ENCODE measurements at places on chromosomes 11 and 22. TPM values are rescaled to one million over a fixed set of nuclear protein-coding genes. Genes with fewer than 3 reads are reported as not detected.

The MEI1 gene
- total RNA-seq = 0.08 TPM

GRCh38 chr22:30422481-30423300 lies 2.9 kb upstream of the MTFP1 start:
- H3K27ac ChIP-seq = peak overlapping the region; percentile 90
- peak; percentile 93 for DNase-seq
- H3K36me3 ChIP-seq = peaks cover 32% of the 10 kb centered on the region
- H3K4me1 ChIP-seq = peaks cover 67% of the 10 kb centered on the region

DNA sequence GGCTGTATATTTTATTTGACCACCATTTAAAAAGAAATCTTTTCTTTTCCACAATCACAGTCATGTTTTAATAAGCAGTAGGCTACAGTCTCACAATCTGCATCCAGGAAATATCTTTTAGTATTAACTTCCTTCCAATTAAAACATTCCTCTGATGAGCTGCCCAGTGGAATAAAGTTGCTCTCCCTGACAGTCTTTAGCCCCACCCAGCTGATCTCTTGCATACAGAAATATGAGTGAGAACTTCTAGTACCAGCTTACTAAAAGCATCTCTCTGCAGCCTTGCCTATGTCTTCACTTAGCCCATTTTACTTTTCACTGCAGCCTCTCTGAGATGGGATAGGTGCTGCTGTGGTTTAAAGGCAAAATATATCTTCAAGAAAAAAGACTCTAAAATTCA lies 143.4 kb upstream of the ANO3 start:
- no peaks in the 10 kb centered on the region for H3K4me1 ChIP-seq
- H3K36me3 ChIP-seq = no peaks in the 10 kb centered on the region
- H3K27me3 ChIP-seq = no peaks in the 10 kb centered on the region
- H3K4me3 ChIP-seq = no peak overlapping the region
- no peak overlapping the region for H3K27ac ChIP-seq

GRCh38 chr11:4926608-4927007 lies 2.5 kb upstream of the OR51G1 start:
- DNase-seq = no peak
- H3K27ac ChIP-seq = no peak overlapping the region
- H3K36me3 ChIP-seq = no peaks in the 10 kb centered on the region
- no peak overlapping the region for H3K4me3 ChIP-seq

- H3K36me3 ChIP-seq = no peaks in the 10 kb centered on the region
- no peak overlapping the region for H3K27ac ChIP-seq
- no peak for DNase-seq
- no peaks in the 10 kb centered on the region for H3K27me3 ChIP-seq
- no peak overlapping the region for H3K4me3 ChIP-seq
Measured at GRCh38 chr22:24989541-24989951, 37.0 kb downstream of the KIAA1671 start.

- H3K27ac ChIP-seq = peak overlapping the region; percentile 68
- H3K36me3 ChIP-seq = no peaks in the 10 kb centered on the region
- H3K4me1 ChIP-seq = peaks cover 24% of the 10 kb centered on the region
- DNase-seq = peak; percentile 62
- H3K27me3 ChIP-seq = no peaks in the 10 kb centered on the region
Measured at GRCh38 chr11:126318574-126319373, 14.9 kb downstream of the DCPS start.

The CRYBA4 gene
- total RNA-seq = not detected

DNA sequence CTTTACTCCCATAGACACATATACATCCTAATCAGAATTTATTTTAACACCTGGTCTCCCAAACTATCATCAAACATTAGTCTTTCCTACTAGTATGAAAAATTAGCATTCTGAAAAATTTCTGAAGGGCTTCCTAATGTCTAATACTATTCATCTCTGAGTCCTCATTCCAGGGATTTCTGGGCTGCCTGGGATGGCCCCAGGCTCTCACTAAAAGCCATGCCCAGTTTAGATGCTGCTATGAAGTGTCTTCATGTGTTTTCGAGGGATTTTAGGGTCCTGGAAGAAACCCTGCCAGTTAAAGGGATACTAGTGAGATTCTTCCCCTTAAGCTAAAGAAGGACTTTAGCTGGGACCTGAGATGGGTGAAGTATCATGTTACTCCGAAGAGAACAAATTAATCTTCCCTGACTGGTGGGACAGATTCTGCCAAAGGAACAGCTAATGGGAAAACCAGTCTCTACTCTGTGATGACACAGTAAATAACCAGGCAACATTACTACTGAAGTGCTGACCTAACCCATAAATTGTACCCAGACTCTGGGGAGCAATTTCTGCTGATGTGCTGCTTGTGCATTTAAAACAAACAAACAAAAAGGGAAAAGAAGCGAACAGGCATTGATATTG lies 342.6 kb downstream of the SOX6 start:
- no peak overlapping the region for H3K4me3 ChIP-seq
- DNase-seq = no peak
- H3K27ac ChIP-seq = no peak overlapping the region
- H3K36me3 ChIP-seq = no peaks in the 10 kb centered on the region
- 0 out of 2 replicates have a peak, but pooled peaks cover 4% of the 10 kb centered on the region for H3K4me1 ChIP-seq

The LRRC56 gene
- not detected for total RNA-seq

DNA sequence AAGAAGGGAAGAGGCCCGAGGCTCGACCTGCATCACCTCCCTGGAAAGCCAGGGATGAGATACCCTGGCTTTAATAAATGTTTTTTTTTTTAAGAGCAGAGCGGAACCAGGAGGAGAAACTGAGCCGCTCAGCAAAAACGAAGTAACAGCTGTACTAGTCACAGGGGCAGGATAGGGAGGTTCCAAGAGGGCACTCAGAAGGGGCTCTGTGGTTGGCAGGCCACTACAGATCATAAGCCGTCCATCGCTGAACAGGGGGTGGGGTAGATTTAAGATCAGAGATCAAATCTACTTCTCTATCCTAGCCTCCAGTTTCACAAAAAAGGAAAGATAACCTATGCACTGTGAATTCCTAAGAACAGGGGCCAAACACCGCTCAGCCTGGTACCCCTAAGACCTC lies 625 bp downstream of the EIF3D start:
- H3K4me1 ChIP-seq = peaks cover 12% of the 10 kb centered on the region
- H3K4me3 ChIP-seq = peak overlapping the region; percentile 84
- H3K27me3 ChIP-seq = no peaks in the 10 kb centered on the region

DNA sequence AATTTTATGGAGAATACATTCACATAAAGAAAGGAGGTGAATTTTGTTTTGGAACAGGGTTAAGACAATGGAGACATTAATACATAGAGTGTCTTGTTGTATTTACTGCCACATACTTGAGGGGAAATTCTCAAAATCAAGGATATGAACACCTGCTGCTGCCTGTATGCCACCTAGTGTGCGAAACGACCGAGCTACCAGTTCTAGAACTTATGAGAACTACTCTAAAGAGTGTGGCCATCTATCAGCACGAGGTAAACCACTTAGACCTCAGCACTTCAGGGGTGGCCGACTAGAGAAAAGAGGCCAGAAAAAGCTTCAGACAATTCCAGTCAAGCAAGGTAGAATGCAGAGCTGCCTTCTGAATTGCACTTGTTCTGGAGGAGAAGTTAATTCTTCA lies 1.5 kb upstream of the AGBL2 start:
- DNase-seq = no peak
- H3K4me3 ChIP-seq = no peak overlapping the region
- H3K4me1 ChIP-seq = peaks cover 14% of the 10 kb centered on the region
- peaks cover 62% of the 10 kb centered on the region for H3K36me3 ChIP-seq
- no peak overlapping the region for H3K27ac ChIP-seq
- H3K27me3 ChIP-seq = no peaks in the 10 kb centered on the region

The OR52A1 gene
- under 0.01 TPM for total RNA-seq

- H3K36me3 ChIP-seq = no peaks in the 10 kb centered on the region
- no peak for DNase-seq
- H3K27ac ChIP-seq = no peak overlapping the region
Measured at GRCh38 chr11:120632579-120632978, 121.0 kb downstream of the GRIK4 start.

The PYGM gene
- not detected for total RNA-seq

- no peak overlapping the region for H3K4me3 ChIP-seq
- H3K36me3 ChIP-seq = no peaks in the 10 kb centered on the region
- no peak for DNase-seq
- H3K27ac ChIP-seq = no peak overlapping the region
- H3K27me3 ChIP-seq = no peaks in the 10 kb centered on the region
Measured at GRCh38 chr11:46251954-46252353, 25.5 kb upstream of the CREB3L1 start.

GRCh38 chr11:57425565-57426438 lies 1.1 kb downstream of the SLC43A3 start:
- H3K27me3 ChIP-seq = no peaks in the 10 kb centered on the region
- peaks cover 43% of the 10 kb centered on the region for H3K4me1 ChIP-seq
- H3K27ac ChIP-seq = no peak overlapping the region
- no peak for DNase-seq
- peaks cover 27% of the 10 kb centered on the region for H3K36me3 ChIP-seq

The CARD18 gene
- not detected for total RNA-seq

GRCh38 chr11:73759610-73760134 lies 1.2 kb downstream of the RAB6A start:
- 0 out of 2 replicates have a peak overlapping the region, but pooled peaks have one; percentile 17 for H3K27ac ChIP-seq
- peaks cover 13% of the 10 kb centered on the region for H3K4me1 ChIP-seq
- no peaks in the 10 kb centered on the region for H3K27me3 ChIP-seq
- DNase-seq = no peak
- no peaks in the 10 kb centered on the region for H3K36me3 ChIP-seq

DNA sequence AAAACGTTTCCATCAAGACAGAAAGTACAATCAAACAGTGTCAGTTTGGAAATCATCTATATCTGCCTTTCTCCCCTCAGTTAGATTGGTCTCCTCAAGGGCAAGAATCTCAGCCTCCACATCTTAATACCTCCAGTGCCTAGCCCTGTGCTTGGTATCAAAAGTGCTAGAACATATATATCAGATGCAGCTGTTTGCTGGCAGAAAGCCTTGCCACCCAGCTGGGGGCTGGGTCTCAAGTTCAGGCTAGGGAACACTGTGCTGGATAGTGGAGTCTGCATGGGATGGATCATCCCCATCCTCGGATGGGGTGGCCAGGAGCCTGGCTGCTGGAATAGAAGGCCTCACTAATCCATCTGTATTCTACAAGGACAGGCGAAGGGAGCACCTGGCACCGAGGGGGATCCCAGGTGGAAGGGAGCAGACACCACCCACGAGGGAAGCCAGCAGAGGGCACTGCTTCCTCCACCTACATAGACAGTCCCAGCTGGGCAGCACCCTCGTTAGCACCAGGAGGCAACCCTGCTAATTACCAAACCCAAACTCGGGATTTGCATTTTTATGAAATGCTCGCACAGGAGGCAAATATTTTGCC lies 602.2 kb downstream of the BUD13 start:
- no peaks in the 10 kb centered on the region for H3K27me3 ChIP-seq
- no peaks in the 10 kb centered on the region for H3K4me1 ChIP-seq
- no peaks in the 10 kb centered on the region for H3K36me3 ChIP-seq
- no peak overlapping the region for H3K27ac ChIP-seq
- no peak for DNase-seq

The POTEH gene
- total RNA-seq = not detected

- H3K27me3 ChIP-seq = no peaks in the 10 kb centered on the region
- H3K4me3 ChIP-seq = no peak overlapping the region
- no peak overlapping the region for H3K27ac ChIP-seq
- no peaks in the 10 kb centered on the region for H3K36me3 ChIP-seq
- H3K4me1 ChIP-seq = no peaks in the 10 kb centered on the region
Measured at GRCh38 chr22:44276041-44276440, 36.7 kb downstream of the SHISAL1 start.

GRCh38 chr11:75570559-75571139 lies 8.6 kb downstream of the SERPINH1 start:
- H3K36me3 ChIP-seq = peaks cover 81% of the 10 kb centered on the region
- H3K27ac ChIP-seq = no peak overlapping the region
- no peaks in the 10 kb centered on the region for H3K27me3 ChIP-seq
- no peak overlapping the region for H3K4me3 ChIP-seq
- H3K4me1 ChIP-seq = peaks cover 10% of the 10 kb centered on the region

DNA sequence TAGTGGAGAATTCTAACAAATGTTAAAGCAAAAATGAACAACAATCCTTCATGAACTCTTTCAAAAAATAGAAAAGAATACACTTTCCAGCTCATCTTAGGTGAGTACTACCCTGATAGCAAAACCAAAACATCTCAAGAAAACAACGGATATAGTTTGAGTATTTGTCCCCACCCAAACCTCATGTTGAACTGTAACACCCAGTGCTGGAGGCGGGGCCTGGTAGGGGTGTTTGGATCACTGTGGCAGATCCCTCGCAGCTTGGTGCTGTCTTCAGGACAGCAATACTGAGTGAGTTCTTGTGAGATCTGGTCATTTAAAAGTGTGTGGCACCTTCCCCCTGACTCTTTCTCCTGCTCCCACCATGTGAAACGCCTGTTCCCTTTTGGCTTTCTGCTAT lies 27.0 kb downstream of the NCAPD3 start:
- no peak for DNase-seq
- no peaks in the 10 kb centered on the region for H3K27me3 ChIP-seq
- no peak overlapping the region for H3K4me3 ChIP-seq
- H3K27ac ChIP-seq = no peak overlapping the region

The DNAJB7 gene
- not detected for total RNA-seq

GRCh38 chr22:46761017-46761416 lies 1.4 kb upstream of the TBC1D22A start:
- peaks cover 12% of the 10 kb centered on the region for H3K4me1 ChIP-seq
- no peak overlapping the region for H3K27ac ChIP-seq
- no peak for DNase-seq
- H3K4me3 ChIP-seq = no peak overlapping the region
- H3K27me3 ChIP-seq = no peaks in the 10 kb centered on the region
- peaks cover 11% of the 10 kb centered on the region for H3K36me3 ChIP-seq

DNA sequence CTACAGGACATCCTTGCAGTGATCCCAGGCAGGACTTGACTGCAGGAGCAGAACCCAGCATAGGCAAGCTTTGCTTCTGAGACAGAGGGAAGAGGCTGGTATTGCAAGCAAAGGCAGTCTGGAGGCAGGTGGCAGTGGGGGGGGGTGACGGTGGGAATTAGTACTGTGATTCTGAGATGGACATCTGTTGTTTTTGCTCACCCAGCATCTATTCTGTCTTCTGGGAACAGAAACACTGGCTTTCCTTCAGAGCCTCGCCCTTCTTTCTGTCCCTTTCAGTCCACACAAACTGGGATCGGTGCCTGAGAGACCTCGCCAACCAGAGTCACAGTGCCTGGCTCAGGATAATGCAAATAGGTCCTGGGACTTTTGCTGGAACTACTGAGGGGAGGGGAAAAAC lies 31.2 kb upstream of the RASL10A start:
- no peak overlapping the region for H3K27ac ChIP-seq
- no peaks in the 10 kb centered on the region for H3K27me3 ChIP-seq
- no peak for DNase-seq
- no peak overlapping the region for H3K4me3 ChIP-seq
- H3K4me1 ChIP-seq = peaks cover 19% of the 10 kb centered on the region

GRCh38 chr22:32628628-32629572 lies 154.3 kb downstream of the FBXO7 start:
- no peaks in the 10 kb centered on the region for H3K4me1 ChIP-seq
- no peak overlapping the region for H3K27ac ChIP-seq
- no peak overlapping the region for H3K4me3 ChIP-seq
- no peaks in the 10 kb centered on the region for H3K36me3 ChIP-seq
- DNase-seq = no peak

- no peak overlapping the region for H3K4me3 ChIP-seq
- H3K4me1 ChIP-seq = no peaks in the 10 kb centered on the region
- H3K36me3 ChIP-seq = no peaks in the 10 kb centered on the region
- DNase-seq = no peak
Measured at GRCh38 chr22:46974077-46974476, 211.6 kb downstream of the TBC1D22A start.
